ENCODE measurements at places on chromosomes 4 and X. TPM values are rescaled to one million over a fixed set of nuclear protein-coding genes. Genes with fewer than 3 reads are reported as not detected.

PAGE2B gene
- total RNA-seq, result not detected

TMEM129 gene
- total RNA-seq, result 41.1 TPM

LINC00632 gene
- 458 TPM for total RNA-seq

MUC7 gene
- not detected for total RNA-seq

TCEAL5 gene
- total RNA-seq, result not detected

PRKG2 gene
- total RNA-seq, result 2.0 TPM

GYG2 gene
- total RNA-seq, result 6.2 TPM

SH3TC1 gene
- 29.6 TPM for total RNA-seq

MAGEA2B gene
- not detected for total RNA-seq

SUPT20HL1 gene
- total RNA-seq, result not detected

CLDN34 gene
- 0.41 TPM for total RNA-seq

PTCHD1 gene
- 0.35 TPM for total RNA-seq

FGF5 gene
- total RNA-seq, result 0.05 TPM

BST1 gene
- total RNA-seq, result 9.0 TPM

POU3F4 gene
- total RNA-seq, result not detected

L1CAM gene
- total RNA-seq, result 0.86 TPM

LEF1 gene
- total RNA-seq, result 7.1 TPM

SSX2 gene
- total RNA-seq, result not detected

EGF gene
- total RNA-seq, result 4.3 TPM

RASSF6 gene
- 2.2 TPM for total RNA-seq

ATP2B3 gene
- total RNA-seq, result not detected

VBP1 gene
- 44.4 TPM for total RNA-seq

TENT5D gene
- total RNA-seq, result not detected

CFP gene
- total RNA-seq, result 7.6 TPM

IGSF1 gene
- not detected for total RNA-seq

CCKAR gene
- total RNA-seq, result not detected

KLHL34 gene
- not detected for total RNA-seq

N4BP2 gene
- total RNA-seq, result 6.9 TPM

LANCL3 gene
- 2.7 TPM for total RNA-seq

SHROOM3 gene
- total RNA-seq, result 46.4 TPM

HERC5 gene
- total RNA-seq, result 8.0 TPM

NLGN4X gene
- total RNA-seq, result 1.2 TPM

F11 gene
- 4.6 TPM for total RNA-seq

Measured in left lung (tissue), 14 donors.